Thyroid gland (tissue), 4 donors: ENCODE measurements at places on chromosomes 4 and X. TPM values are rescaled to one million over a fixed set of nuclear protein-coding genes. Genes with fewer than 3 reads are reported as not detected.

GRCh38 chrX:7934026-7934425, 6.8 kb upstream of the PNPLA4 start:
- DNase-seq, result no peak

The TNMD gene
- total RNA-seq, result not detected

The ERVMER34-1 gene
- total RNA-seq, result 1.1 TPM

GRCh38 chrX:40192196-40192595, 94.4 kb upstream of the BCOR start:
- DNase-seq, result no peak
